ENCODE measurements at places on chromosomes 6 and 20. TPM values are rescaled to one million over a fixed set of nuclear protein-coding genes. Genes with fewer than 3 reads are reported as not detected.

- H3K36me3 ChIP-seq = no peaks in the 10 kb centered on the region
- H3K27me3 ChIP-seq = no peaks in the 10 kb centered on the region
- H3K4me3 ChIP-seq = peak within 1 kb of the TSS; percentile 58
- H3K27ac ChIP-seq = peak within 1 kb of the TSS; percentile 50
- peak; percentile 71 for DNase-seq
Measured at GRCh38 chr6:43075670-43076463, at the start of gene PTK7. Gene PTK7, plus strand, starts transcription at chr6:43076314. Its CDS starts 175 bp downstream, at chr6:43076489.

Gene SPEF1
- polyA plus RNA-seq = 28.8 TPM

Gene POLH
- polyA plus RNA-seq = 29.5 TPM

Gene TRDN
- 2.8 TPM for polyA plus RNA-seq
